ENCODE measurements at places on chromosomes 7 and 10.

- no peak for DNase-seq
Observed at GRCh38 chr7:115838829-115839228, 191.7 kb downstream of the TFEC start.

DNA sequence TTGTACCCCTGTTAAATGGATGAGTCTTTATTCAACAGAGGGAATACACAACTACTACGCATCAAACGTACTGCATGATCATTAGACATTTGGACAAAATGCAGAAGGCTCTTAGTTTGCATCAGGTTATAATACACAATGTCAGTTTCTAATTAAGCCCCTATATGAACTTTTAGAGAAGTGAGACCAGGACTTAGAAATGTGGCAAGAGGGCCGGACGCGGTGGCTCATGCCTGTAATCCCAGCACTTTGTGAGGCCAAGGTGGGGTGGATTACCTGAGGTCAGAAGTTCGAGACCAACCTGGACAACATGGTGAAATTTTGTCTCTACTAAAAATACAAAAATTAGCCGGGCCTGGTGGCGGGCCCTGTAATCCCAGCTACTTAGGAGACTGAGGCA is 76.3 kb upstream of the MGMT start:
- DNase-seq = no peak

DNA sequence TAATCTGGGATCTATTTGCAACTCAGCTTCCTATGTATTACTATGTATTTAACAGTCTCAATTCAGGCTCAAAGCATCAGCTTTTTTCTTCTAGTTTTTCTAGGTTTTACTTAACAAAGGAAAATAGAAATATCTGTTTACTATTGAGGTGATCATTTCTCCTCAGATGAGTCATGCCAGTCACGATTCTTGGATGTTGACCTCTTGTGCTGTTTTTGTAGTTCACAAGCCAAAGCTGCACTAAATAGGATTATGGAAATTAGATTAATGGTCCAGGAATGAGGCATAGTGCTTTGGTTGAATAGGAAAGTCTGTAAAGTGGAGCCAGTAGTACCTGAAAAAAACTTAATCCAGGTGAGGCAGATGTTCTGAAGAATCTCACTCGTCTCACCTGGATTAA is 198.3 kb upstream of the KAT6B start:
- DNase-seq = no peak

DNA sequence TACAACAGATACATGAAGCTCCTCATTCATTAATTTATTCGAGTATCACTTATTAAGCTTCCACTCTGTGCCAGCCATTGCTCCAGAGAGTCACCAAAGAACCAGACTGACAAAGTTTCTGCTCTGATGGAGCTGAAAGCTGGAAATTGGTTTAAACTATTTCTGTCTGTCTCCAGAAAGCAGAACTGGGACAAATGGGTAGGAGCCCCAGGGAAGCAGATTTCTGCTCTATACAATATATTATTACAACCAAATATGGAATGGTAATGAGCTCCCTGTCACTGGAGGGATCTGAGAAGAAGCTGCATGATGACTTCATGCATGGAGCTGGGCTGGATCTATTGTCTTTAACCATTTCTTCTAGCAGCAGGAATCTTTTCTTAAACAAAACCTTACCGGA is 165.4 kb upstream of the ADO start:
- no peak for DNase-seq

GRCh38 chr10:75099952-75100763 is 11.3 kb upstream of the SAMD8 start:
- no peak for DNase-seq

DNA sequence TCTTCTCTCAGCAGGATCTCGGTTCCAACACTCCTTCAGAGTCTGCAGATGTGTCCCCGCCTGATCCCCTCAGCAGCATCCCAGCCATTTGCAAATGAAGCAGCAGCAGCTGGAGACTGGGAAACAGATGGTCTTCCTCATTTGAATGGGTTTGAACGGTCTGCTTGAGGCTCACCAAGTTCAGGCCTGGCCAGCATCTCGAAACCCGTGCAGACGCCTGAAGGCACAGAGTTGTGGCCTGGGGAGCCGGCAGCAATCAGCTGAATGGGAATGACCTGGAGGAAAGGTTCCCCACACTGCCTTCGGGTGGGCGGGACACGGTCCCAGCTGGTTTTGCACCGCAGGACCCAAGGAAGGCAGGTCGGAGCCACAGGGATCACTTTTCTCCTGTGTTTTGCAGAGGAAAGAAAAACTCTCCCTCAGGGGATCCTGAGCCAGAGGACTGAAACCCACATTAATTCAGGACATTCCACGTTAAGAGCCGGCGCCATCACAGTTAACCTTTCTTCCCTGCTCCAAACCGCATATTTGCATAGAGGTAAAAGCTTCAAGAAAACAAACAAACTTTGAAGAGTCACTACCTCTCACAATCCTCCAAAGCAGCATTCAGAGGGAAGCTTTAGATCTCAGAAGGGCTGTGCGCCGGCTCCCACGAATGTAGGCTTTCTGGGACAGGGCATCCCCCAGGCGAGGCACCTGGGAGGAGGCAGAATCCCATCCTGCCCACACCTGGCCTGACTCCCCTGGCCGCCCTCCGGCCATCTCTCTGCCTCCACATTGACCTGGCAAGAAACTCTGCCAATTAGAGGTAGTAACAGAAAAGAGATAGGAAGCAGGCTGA is 17.7 kb downstream of the FGFR2 start:
- DNase-seq = no peak

DNA sequence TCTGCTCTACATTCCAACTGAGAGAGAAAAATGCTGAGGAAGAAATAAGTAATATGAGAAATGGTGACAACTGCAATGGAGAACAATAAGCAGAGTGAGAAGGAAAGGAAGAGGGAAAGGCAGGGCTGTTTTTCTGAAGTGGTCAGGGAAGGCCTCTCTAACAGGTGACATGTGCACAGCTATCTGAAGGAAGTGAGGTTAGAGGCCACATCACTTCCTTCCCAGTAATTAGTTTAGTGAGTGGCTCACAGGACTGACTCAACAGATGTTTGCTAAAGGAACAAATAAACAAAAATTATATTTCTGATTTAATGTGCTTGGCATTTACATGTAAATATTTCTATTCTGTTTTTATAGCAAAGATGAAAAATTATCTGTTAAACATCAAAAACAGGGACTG is 77.9 kb downstream of the ARHGAP21 start:
- no peak for DNase-seq

DNA sequence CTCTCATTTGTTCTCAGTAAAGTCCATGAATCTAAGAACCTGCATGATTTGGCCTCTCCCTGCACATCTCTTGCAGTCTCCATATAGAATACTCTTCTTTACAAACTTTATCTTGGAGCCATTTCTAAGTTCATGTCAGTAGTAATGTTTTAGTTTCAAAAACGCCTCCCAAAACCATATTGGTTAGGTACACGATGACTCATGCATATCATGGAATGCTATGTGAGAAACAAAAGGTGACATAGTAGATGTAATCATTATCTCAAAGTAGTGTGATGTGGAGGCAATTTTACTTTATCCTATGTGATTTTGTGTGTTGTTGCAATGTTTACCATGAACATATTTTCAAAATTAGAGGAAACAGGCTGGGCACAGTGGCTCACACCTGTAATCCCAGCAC is 520.7 kb downstream of the KCNMA1 start:
- DNase-seq = no peak
